Kasumi-1 (cell line): ENCODE measurements at places on chromosomes 6 and 20.

DNA sequence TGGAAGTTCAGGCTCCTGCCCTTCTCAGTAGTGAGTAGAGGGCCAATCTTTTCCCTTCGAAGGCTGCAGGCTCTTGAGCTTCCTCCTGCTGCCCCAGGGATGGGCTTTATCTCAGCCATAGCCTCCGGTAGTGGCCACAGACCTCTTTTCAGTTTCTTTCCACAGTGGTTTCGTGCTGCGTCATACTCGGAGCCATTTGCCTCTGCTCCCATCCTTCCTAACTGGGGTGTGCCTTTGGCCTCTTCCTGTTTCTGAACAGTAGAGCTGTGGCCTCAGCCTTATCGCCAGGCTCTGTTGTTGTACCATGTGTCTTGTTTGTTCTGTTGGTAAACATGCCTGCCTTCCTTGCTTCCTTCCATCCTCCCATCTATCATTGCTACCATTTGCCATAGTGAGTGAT, 54.1 kb downstream of the TULP4 start:
- no peak for DNase-seq

DNA sequence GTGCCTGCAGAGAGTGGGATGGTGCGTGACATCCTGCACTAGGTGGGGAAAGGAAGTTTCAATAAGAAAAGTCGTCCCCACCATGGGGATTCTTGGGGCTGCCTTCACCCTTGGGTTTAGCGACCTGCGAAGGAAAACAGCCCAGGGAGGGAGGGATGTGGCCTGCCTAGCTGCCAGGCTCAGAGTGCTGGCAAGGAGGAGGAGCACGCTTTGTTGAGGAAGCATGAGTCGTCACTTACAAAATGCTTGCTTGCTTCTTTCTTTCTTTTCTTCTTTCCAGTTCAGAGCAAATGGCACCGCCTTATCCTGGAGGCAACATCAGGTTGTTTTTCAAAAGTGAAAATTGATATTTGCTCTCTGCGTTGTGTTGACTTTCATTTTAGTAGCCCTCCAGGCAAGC, 123.2 kb downstream of the TFAP2C start:
- no peak for DNase-seq

DNA sequence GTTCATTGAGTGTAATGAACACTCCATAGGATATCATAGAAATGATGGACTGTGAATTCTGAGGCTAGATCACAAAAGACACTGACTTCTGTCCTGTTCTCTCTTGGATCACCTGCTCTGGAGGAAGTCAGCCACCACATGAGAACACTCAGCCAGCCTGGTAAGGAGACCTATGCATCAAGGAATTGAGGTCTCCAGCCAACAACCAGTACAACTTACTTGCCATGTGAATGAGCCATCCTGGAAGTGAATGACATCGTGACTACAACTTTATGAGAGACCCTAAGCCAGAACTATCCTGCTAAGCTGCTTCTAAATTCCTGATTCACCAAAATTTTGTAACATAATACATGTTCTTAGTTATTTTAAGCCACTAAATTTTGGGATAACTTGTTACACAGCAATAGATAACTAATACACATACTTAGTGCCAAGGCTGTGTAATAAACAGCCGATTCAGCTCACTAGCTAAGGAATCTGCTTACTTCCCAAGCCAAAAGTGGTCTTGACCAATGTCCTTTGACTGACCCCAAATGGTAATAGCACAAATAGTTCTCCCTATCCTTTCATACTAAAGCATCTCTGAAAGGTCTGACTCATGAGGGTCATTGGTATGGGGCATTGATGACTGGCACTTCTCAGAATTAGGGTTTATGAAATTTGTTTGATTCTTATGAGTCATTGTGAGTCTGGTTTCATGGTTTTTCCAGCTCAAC, 6.9 kb upstream of the CTNNBL1 start:
- no peak for DNase-seq

DNA sequence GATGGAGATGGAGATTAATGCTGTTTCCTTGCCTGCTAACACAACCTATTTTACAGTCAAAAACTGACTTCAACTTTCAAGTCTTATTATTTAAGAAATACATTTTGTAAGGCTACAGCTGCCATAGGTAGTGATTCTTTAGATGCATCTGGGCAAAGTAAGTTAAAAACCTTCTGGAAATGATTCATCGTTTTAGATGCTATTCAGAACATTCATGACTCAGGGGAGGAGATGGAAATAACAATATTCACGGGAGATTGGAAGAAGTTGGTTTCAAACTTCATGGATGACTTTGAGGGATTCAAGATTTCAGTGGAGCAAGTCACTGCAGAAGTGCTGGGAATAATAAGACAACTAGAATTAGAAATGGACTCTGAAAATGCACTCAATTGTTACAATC, 174.9 kb upstream of the GGTLC1 start:
- DNase-seq = no peak

DNA sequence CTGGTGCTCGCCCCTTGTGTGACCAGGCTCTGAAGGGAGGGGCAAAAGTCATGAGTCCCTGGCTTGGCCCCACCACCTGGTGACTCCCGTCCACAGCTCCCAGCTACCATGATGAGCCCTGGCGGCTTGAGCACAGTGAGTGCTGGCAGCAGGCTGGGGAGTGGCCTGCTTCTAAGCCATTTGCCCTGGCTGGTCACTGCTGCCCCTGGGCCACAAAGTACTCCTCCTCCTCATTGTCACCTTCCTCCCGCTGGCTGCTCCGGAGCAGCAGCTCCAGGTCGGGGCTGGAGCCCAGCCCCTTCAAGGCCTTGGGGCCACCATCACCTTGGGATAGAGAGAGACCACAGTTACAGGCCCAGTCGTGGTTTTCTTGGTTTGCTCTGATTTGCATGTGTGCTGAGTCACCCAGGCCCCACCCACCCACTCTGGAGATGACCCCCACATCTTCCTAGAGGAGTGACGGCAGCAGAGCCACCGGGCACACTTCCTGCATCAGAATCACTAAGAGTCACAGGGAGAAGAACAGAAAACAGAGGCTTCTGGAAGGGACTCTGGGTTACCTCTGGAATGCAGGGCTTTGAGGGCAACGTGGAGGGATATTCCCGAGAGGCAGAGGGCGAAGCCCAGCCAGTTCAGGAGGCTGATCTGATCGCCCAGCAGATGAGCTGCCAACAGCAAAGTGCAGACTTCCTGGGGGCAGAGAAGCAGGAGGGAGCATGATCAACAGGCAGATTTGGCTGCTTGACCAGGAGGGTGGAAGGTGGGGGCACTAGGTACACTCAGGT, 42.1 kb upstream of the CDH22 start:
- DNase-seq = no peak

- no peak for DNase-seq
Measured at GRCh38 chr20:19026121-19026878, 186.1 kb upstream of the SLC24A3 start.

DNA sequence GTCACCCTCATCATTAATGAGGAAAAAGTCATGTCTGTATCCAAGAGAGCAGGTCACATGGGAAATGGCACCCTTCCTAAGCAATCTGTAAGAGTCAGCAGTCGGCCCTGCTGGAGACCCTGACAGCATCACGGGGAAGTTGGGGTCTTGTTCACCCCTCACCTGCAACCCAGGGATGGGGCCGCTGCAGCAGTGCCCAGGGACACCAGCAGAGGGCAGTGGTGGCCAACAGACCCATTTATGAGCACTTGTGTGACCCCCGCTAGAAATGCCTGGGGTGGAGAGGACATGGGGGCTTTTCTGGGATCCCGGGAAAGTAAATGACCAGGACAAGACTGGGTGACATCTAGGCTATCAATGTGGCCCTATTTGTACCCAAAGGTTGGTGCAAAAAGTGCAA, 35.9 kb downstream of the ANKRD60 start:
- DNase-seq = no peak

DNA sequence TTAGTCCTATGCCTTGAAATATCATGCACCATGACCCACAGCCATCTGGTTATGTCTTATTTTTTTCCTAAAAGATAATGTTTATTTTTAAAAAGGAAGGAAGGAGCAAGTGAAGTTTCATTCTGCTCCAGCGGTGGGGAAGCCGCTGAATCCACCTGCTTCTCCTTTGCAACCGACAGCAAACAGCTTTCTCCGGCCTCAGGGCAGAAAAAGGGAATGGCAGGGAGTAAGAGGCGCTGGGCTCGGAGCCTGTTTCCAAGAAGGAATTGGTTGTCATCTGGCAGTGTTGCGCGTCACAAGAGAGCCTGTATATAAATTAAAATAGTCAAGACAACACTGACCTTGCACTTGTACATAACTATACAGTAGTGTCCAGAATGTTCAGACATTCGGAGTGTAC, 14.2 kb downstream of the GFRA4 start:
- DNase-seq = no peak

GRCh38 chr6:167441715-167442206, 116.9 kb downstream of the TTLL2 start:
- no peak for DNase-seq

- no peak for DNase-seq
Measured at GRCh38 chr6:43714311-43715055, 26.9 kb upstream of the MRPS18A start.

- no peak for DNase-seq
Measured at GRCh38 chr6:118899948-118900347, 6.0 kb downstream of the ASF1A start.

GRCh38 chr20:257419-257818, at the start of gene DEFB132:
Gene DEFB132, plus strand, starts transcription at chr20:257724. Its CDS starts 55 bp downstream, at chr20:257779.
- DNase-seq = no peak

- no peak for DNase-seq
Measured at GRCh38 chr6:158760618-158761250, 58.4 kb downstream of the EZR start.

DNA sequence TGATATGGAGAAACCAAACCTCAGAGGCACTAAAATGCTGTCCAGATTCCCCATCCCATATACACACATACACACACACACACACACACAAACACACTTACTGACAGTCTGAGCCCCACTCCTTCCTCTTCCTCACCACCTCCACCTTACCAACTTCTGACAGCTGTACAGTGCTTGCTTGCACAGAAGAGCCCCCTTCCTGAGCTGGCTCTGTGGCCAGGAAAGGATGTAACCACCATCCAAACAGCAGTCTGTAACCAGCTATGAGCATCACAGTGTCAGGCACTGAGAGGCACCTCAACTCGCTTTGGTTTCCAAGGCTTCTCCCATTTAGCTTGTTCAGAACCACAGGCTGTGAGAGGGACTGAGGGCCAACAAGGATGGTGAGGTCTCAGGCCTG, 5.9 kb upstream of the C6orf136 start:
- peak; percentile 49 for DNase-seq

- peak; percentile 76 for DNase-seq
Measured at GRCh38 chr20:49276161-49276960, 1.5 kb downstream of the ZNFX1 start.
